Spleen (tissue), 13 donors: ENCODE measurements at places on chromosomes 12 and 14. TPM values are rescaled to one million over a fixed set of nuclear protein-coding genes. Genes with fewer than 3 reads are reported as not detected.

Gene PLEKHG7
- 2.2 TPM for total RNA-seq

Gene KRT74
- total RNA-seq: not detected

Gene C14orf180
- not detected for total RNA-seq

Gene CLEC14A
- total RNA-seq: 16.5 TPM

Gene KRT83
- not detected for total RNA-seq

DNA sequence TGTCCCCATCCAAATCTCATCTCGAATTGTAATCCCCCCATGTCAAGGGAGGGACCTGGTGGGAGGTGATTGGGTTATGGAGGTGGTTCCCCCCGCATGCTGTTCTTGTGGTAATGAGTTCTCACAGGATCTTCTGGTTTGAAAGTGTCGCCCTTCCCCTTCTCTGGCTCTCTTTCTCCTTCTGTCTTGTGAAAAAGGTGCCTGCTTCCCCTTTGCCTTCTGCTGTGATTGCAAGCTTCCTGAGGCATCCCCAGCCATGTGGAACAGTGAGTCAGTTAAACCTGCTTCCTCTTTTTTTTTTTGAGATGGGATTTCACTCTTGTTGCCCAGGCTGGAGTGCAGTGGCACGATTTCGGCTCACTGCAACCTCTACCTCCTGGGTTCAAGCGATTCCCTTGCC lies 104.0 kb downstream of the CCDC91 start:
- H3K36me3 ChIP-seq: no peaks in the 10 kb centered on the region
- H3K4me3 ChIP-seq: no peak overlapping the region
- no peak overlapping the region for H3K27ac ChIP-seq
- H3K4me1 ChIP-seq: no peaks in the 10 kb centered on the region
- DNase-seq: no peak
- H3K27me3 ChIP-seq: no peaks in the 10 kb centered on the region

- H3K4me3 ChIP-seq: no peak overlapping the region
- H3K4me1 ChIP-seq: no peaks in the 10 kb centered on the region
- H3K27ac ChIP-seq: no peak overlapping the region
- no peaks in the 10 kb centered on the region for H3K36me3 ChIP-seq
These were observed 74.6 kb downstream of the DACT1 start for GRCh38 chr14:58712357-58712756.

GRCh38 chr14:72682188-72682587 lies 211.7 kb downstream of the DPF3 start:
- H3K27ac ChIP-seq: no peak overlapping the region
- no peaks in the 10 kb centered on the region for H3K36me3 ChIP-seq
- no peaks in the 10 kb centered on the region for H3K27me3 ChIP-seq
- H3K4me3 ChIP-seq: no peak overlapping the region
- no peaks in the 10 kb centered on the region for H3K4me1 ChIP-seq

- H3K36me3 ChIP-seq: no peaks in the 10 kb centered on the region
- DNase-seq: no peak
- no peak overlapping the region for H3K4me3 ChIP-seq
- peaks cover 46% of the 10 kb centered on the region for H3K27me3 ChIP-seq
- no peaks in the 10 kb centered on the region for H3K4me1 ChIP-seq
- no peak overlapping the region for H3K27ac ChIP-seq
These were observed 7.8 kb upstream of the PIP4K2C start for GRCh38 chr12:57583008-57583831.

DNA sequence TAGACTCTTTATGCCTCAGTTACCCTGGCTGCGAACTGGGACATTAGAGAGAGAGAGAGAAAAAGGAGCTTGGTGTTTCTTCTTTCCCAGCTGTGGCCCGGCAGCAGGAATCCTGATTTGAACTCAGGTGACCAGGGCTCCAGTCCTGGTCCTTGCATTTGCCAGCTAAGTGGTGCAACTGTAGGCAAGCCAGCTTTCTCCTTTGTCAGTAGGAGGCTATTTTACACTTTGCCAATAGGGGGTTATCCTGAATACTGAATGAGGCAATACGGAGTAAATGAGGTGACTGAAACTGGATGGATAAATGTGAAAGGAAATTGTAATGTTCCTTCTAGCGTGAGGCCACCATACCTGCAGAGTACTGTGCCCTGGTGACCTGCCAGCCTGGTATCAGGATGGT lies 27.8 kb downstream of the KCNA5 start:
- no peak overlapping the region for H3K4me3 ChIP-seq
- no peaks in the 10 kb centered on the region for H3K4me1 ChIP-seq
- no peaks in the 10 kb centered on the region for H3K27me3 ChIP-seq
- H3K27ac ChIP-seq: no peak overlapping the region
- H3K36me3 ChIP-seq: no peaks in the 10 kb centered on the region
- no peak for DNase-seq

GRCh38 chr12:110726028-110726427 lies 16.7 kb downstream of the PPP1CC start:
- no peak overlapping the region for H3K27ac ChIP-seq
- no peak overlapping the region for H3K4me3 ChIP-seq
- H3K27me3 ChIP-seq: no peaks in the 10 kb centered on the region
- DNase-seq: no peak
